ENCODE measurements at places on chromosomes 5 and 9.

- DNase-seq: no peak
Measured at GRCh38 chr5:171897231-171897630, 109.2 kb downstream of the FBXW11 start.

DNA sequence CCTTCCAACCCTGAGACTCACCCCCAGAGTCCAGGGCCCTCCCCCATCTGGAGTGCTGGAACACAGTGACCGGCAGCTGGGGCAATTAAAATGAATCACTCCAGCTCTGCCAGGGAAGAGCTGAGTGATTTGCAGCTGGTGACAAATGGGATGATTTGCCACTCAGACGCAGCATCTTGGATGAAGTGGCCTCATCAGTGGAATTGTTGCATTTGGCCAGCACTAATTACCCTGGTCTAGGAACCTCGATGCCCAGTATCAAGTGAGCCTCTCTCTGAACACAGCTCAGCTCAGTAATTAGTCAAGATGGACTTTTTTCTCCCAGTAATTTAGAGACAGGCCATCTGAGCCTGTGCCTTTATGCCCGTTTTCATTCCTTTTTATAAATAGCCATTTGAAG lies 259.5 kb downstream of the GRIA1 start:
- DNase-seq: no peak

DNA sequence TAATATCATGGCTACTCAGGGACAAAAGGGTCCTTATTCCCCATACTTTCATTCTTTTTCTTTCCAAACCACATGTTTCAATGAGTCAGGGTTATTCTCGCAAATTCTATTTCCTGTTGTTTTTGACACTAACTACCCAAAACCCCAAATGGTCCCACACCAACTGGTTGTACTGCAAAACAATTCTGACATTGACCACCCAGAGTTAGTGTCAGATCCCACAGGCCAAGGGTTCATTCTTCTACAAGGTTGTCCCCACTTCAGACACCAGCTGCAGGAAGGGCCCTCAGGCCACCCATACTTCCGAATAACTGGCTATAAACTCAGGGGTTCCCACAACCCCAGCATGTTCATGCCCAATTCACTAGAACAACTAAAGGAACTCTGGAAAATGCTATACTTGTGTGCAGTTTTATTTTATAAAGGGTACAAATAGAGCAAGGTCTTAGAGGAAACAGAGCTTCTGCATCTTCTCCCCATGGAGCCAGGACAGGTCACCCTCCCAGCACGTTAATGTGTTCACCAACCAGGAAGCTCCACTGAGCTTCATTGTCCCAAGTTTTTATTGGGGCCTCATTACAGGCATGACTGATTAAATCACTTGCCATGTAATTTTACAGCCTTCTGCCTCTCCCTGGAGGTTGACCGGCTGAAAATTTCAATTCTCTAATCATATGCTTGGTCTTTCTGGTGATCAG lies 334.8 kb downstream of the DRD1 start:
- no peak for DNase-seq

DNA sequence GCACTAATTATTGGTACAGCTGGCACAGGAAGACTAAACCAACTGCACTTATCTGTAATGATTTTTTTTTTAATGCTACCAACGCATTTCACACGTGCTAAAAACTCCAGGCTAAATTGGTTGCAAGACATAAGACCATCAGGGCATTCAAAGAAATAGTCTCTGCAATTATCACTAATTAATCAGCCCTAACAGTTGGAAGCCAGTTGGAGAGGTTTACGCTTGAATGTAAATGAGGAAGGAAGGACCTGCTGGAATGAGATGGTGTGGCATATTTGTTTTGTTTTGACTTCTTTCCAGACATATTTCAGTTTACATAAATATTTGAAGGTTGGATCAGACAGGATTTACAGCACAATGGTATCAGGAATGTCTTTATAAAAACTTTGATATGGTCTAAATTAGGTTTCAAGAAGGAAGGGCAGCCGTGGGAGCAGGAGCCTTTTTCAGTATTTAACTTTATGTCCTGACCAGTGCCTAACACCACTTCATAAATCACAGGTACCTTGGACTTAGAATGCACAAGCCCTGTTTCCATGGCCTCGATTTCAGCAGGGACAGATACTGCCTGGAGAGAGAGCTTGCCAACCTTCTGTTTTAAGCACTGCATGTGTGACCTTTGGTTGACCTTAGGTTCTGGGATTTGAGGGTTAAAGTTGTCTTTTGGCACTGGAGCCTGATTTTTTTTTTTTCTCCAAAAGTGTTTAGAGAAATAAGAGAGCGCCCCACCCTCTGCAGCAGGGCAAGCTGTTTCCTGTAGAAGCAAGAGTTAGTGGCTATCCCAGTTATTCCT lies 199.8 kb upstream of the MAP3K1 start:
- DNase-seq: no peak

DNA sequence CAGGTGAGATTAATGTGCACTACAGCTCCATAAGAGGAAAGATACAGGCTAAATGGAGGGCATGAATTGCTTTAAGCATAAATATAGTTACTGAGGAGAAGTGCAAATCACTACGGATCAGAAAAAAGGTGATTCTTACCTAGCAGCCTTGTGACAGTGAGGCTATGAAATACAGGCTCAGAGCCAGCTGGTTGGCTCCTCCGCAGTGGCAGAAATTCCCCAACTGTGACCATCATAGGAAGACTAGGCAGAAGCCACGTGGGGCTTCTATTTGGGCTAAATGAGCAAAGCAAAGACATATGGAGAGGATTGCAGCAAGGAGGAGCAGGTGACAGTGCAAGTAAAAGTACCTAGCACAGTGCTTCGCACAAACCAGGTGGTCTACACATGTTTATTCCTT lies 40.5 kb downstream of the CDO1 start:
- no peak for DNase-seq

DNA sequence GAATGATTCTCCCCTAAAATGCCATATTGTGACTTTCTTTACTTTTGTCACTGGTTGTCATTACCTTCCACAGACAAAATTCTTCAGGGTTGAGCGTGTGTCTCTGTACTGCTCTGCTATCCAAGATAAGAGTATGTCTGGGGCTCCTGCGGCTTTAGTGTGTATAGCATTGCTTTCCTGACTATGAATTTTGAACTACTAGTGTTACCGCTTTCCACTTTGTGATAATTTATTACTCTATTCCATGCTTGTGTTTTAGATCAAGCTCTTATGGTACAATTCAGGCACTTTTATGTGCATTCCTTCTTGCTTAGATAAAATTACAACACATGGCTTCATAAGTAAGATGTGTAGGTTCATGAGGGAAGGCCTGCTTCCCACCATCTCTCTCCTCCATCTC lies 51.5 kb upstream of the MEF2C start:
- DNase-seq: no peak

GRCh38 chr5:40559306-40559705 lies 120.4 kb upstream of the PTGER4 start:
- DNase-seq: no peak

DNA sequence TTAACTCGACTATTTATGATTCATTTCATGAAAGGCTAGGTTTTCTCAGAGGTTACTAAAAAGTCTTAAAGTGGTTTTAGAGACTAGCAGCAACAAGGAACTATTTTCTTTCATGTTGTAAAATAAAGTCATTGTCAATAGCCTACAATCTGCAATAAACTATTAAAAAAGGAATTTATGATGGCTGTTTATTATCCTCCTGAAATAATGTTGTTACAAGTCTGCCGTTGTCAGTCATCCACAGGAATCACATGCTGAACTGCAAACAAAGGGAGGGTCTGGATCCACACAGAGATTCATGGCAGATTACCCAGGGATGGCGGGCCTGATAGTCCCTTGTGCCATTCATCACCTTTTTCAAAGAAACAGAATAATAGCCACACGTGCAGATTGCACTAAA lies 49.2 kb downstream of the TMEM174 start:
- DNase-seq: no peak

DNA sequence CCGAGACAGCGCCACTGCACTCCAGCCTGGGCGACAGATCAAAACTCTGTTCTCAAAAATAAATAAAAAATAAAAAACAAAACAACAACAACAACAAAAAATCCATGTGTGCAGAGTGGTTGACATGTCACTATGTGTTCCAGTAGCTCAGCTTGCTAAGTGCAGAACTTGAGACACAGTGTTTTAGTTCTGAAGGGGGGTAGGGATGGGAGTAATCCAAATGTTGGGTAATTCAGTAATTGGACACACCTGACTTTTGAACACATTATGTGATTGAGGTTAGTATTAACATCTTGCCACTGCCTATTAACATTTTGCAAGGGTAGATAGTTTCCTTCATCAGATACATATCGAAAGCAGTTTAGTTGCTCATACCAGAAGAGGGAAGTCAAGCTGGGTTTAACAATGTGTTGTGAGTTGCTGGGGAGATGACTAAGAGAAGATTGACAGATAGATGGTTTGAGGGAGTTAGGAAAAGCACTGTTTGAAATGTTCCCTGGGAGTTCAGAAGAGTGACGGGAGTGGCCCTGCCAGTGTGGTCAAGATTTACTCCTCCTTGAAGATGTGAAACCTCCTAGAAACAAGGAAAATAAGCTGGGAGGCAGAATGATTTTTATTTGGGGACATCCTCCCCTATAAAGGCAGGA lies 928 bp downstream of the HACD4 start:
- DNase-seq: no peak

- no peak for DNase-seq
Measured at GRCh38 chr9:3391414-3391813, 134.4 kb downstream of the RFX3 start.

DNA sequence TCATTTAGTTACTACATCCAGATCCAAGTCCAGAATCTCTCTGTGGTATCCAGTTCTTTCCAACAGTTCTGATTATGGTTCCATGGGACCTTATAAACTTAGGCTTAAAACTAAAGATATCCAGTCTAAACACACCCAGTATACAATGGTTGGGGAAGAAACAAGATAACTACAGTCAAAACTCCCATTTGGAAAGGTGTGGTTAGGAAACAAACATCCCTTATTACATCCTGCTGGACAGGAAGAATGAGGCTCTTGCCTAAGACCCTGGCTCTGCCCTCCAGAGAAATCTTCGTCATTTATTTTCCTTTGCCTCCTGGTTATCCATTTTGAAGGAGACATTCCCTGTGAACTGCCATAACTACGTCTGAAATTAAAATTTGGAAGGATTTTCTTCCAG lies 64.6 kb upstream of the EPB41L4A start:
- no peak for DNase-seq

GRCh38 chr9:103361906-103362305 lies 366.8 kb downstream of the CYLC2 start:
- no peak for DNase-seq

DNA sequence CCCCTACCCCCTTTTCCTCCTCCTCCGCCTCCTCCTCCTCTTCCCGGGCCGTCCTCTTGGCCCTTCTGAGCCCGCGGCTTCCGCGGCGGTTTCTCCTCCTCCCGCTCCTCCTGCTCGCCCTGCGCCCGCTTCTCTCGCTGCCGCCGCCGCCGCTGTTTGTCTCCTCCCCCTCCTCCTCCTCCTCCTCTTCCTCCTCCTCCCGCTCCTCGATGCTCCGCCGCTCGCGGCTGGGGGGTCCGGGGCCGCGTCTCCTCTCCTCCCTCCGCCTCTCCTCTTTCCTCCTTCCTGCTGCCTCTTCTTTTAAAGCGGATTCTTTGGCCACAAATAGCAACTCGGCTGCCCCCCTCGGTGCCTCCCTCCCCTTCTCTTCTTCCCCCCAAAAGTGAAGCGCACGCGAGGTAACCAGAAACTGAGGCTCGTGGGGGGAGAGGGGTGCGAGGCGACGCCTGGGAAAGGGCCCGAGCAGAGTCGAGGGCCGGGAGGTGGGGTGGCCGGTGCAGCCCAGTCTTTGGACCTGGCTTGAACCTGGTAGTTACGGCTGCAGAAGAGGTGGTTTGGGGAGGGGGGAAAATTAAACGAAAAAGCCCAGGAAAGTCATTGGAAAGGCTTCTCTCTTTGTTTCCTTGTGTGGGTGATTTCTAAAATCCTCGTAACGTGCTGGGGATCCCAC lies 1058.5 kb upstream of the DMAC1 start:
- no peak for DNase-seq

DNA sequence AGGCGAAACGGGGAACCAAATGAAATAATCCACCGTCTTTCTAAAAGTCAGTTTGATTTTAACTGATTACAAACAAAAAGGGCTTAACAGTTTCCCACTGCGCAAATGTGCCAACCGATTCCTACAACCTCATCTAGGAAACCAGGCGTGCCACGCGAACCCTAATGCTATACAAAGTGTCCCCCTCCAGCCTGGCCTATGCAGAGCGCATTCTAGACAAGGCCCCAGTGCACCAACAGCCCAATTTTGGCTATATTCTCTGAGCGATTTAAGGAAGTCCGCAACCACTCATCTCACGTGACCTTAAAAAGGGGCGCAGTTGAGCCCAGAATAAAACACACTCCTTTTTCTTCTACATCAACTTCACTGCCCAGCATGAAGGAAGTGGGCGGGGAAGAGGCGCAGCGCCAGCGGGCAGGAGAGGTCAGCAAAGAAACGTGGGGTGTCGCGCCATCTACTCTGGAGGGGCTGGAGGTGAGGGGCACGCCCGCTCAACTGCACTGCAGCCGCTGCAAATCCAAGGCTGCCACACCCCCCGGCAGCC lies 779 bp downstream of the FAM13B start:
- DNase-seq: no peak

GRCh38 chr5:78269088-78269703 lies 25.3 kb downstream of the AP3B1 start:
- DNase-seq: no peak

DNA sequence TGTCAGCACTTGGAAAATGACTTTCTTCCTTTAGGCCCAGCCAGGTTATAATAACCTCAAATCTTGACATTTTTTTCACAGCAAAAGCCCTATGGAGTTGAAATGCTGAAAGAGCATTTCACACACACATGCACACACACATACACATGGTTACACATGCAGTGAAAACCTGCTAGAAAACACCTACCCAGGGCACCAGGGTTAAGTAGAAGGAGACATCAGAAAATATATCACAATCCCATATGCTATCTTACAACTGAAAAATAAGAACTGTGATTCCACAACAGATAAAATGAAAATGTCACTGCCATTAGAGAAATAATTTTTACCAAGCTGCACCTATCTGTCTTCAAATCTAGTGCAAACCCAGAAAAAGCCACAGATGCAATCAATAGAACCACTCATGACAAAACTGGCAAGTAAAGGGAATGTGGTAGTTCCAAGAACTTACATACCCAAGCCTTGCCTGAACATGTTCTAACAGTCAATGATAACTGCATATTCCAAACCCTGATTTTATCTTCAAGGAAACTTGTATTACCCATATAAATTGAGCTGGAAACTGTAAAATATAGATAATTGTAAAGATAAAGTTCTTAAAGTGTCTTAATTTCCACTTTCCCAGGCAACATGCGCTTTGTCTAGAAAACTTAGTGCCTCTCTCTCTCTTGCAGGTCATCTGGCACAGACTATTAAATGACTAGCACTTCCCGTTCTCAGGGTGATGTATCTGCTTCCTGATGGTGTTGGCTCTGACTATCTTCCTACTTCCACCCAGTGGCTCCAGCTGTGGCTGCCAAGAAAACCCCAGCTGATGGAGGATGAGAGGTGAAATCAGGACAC lies 250.2 kb upstream of the PTGER4 start:
- DNase-seq: no peak

- DNase-seq: no peak
Measured at GRCh38 chr5:101955891-101956290, 340.2 kb downstream of the SLCO4C1 start.

- no peak for DNase-seq
Measured at GRCh38 chr9:33458444-33458843, 11.1 kb upstream of the AQP3 start.

GRCh38 chr9:124631326-124631725 lies 124.1 kb upstream of the NR5A1 start:
- DNase-seq: no peak

GRCh38 chr5:45093377-45093776 lies 284.6 kb downstream of the MRPS30 start:
- no peak for DNase-seq

- no peak for DNase-seq
Measured at GRCh38 chr9:86557918-86558317, 203.7 kb upstream of the TUT7 start.

All from stimulated activated CD8-positive, alpha-beta memory T cell treated with anti-CD3 and anti-CD28 coated beads, Interleukin-7, amount 100 ng/mL, for 24 hours (primary cell).